A549 (cell line): ENCODE measurements at places on chromosomes 6 and 20. TPM values are rescaled to one million over a fixed set of nuclear protein-coding genes. Genes with fewer than 3 reads are reported as not detected.

- no peak for DNase-seq
Observed at GRCh38 chr6:42519779-42520178, 44.0 kb upstream of the UBR2 start.

DNA sequence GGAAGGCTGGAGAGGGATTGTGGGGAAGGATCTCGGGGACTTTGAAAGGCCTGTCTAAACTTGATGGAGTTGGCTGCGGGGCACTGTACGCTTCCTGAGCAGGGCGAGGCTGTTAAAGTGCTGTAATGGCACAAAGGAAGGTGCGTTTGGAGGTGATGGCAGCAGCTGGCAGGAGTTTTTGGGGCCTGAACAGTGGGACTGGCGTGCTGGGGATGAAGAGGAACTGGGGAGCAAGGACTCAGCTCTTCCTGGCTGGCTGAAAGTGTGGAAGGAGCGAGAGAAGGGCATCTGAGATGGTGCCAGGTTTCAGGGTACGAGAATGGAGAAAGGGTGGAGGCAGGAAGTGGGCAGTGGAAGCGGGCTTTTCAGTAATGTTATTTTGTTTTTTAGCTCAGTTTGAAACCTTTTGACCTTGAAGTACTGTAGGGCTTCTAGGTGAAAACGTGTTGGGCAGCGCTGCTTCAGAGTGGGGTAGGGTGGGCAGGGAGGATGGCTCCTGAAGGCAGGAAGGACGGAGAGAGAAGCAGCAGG is 8.0 kb downstream of the TMEM181 start:
- no peak for DNase-seq

The AURKA gene
- 107 to 125 TPM (median 117 TPM) in 3 replicates for polyA plus RNA-seq

The E2F1 gene
- 32.8 to 35.8 TPM (median 33.5 TPM) in 3 replicates for polyA plus RNA-seq

The FRK gene
- 1.7 to 2.2 TPM (median 2.1 TPM) in 3 replicates for polyA plus RNA-seq
